ENCODE measurements at places on chromosomes 3 and 15.

- no peak for DNase-seq
Observed at GRCh38 chr3:86410587-86410986, 580.4 kb downstream of the VGLL3 start.

DNA sequence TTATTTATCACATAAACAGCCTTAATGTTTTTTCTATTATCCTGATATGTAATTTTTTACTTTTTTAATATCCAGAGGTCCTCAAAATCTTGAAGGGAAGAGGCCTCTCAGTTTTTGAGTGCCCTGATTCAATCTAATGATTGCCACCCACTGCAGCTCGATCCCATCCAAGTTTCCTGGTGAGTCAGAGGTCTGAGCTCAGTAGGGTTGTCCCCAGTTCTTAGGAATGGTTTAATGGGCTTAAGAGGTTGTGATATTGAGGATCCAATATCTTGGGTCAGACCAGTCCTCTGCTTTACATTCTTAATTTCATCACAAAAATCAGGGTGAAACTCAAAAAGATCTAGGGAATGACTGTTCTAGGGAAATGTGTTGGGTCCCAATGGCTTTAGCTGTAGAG is 238.5 kb downstream of the NSUN3 start:
- no peak for DNase-seq

DNA sequence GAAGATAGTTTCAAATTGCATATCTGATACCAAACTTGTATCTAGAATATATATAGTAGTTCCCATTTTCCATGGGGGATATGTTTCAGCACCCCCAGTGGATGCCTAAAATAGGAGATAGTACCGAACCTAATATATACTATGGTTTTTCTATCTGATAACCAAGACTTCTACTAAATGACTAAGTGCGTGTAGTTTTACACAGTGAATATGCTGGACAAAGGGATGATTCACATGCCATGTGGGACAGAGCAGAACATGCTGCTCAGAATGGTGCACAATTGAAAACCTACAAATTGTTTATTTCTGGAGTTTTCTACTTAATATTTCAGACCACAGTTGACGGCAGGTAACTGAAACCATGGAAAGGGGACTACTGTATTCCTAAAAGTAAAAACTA is 73.4 kb upstream of the TP63 start:
- DNase-seq, result no peak

DNA sequence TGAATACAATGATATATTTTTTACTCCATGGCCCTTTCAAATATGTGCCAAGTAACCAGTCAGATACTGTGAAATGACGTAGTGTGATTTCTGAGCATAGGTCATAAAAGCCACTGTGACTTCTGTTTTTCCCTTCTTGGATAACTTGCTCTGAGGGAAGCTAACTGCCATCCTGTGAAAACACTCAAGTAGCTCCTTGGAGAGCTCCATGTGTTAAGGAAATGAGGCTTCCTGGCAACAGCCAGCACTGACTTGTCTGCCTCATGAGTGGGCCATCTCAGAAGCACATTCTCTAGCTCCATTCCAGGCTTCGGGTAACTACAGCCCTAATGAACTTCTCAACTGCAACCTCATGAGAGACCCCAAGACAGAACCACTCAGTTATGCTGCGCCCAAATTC is 9.5 kb upstream of the CCDC80 start:
- no peak for DNase-seq

DNA sequence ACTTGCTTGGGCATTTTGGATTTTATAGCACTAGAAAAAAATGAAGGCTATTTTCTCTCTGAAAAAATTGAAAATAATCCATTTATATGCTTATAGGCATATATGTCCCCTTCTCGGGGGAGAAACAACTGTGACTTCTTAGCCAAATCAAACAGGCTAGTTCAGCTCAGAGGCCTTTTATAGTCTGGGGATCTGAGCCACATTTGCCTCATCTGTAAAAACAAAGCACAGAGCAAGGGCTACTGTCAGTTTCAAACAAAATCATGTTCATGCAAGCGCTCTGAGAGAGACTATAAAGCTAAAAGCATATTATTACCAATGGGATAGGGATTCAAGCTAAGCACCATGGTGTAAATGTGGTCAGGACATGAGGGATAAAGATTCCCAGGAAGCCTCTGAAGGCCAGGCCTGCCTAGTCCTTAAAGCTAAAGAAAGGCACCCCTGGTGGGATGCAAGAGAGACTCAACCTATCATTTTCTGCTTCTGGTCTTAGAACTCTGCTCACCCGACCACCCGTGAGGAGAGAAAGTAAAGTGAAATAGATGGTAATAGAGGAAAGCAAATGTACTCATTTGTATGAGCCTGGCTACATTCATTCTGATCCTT is 51.0 kb upstream of the IL12A start:
- no peak for DNase-seq

DNA sequence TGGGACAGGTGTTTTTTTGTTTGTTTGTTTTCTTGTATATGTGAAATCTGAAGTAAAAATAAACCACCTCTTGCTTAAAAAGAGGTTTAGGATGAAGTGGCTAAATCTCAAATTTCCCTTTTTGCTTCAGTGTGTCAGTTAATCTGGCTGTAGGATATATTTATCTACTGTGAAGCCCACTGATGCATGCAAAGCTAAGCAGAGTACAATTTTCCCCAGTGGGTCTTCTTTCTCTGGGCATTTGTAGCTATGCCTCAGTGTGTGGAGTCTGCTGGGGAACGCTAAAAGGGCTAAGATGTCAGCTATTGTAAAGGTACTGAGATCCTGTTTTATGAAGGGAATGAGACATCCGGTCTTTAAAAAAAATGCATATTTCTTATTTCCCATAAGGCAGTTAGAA is 190.6 kb downstream of the TCF12 start:
- DNase-seq, result no peak

- no peak for DNase-seq
Observed at GRCh38 chr3:166570102-166570501, 732.9 kb upstream of the BCHE start.

- DNase-seq, result no peak
Observed at GRCh38 chr3:83873550-83873949, 1085.2 kb upstream of the CADM2 start.

DNA sequence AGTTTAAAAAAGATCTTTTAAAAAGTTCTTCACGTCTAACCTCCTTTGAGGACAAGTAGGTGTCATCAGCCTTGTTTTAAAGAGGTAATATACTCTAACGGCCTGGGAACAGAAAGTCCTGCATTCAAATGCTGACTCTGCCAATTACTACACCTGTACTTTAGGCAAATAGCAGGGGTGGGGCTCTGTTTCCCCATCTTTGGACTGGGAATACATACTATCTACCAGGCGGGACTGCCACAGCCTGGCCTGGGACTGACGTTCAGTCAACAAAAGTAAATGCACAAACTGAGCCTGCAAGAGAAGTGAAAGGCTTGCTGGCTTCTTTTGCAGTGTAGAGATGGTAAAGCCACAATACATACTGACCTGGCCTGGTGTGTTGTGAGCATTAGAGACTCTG is 107.6 kb upstream of the SPATA12 start:
- no peak for DNase-seq

- DNase-seq, result no peak
Observed at GRCh38 chr15:65451989-65452388, 29.2 kb upstream of the IGDCC4 start.

GRCh38 chr3:113035387-113035982 is 44.7 kb downstream of the GTPBP8 start:
- DNase-seq, result no peak

DNA sequence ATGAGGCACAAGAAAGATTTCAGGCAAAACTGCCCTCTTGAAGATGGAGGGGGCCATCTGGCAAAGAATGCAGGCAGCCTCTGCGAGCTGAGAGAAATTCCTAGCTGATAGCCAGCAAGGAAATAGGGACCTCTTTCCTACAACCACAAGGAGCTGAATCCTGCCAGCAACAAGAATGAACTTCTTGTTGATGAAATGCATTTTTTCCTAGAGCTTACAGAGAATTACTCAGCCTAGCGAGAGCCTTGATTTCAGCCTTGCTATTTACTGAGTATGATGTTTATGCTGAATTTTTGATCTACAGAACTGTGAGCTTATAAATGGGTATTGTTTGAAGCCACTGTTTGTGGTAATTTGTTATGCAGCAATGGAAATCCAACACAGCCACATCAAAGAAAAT is 148.5 kb upstream of the NAALADL2 start:
- DNase-seq, result no peak

GRCh38 chr3:133380481-133381225 is 19.2 kb upstream of the BFSP2 start:
- DNase-seq, result no peak

- DNase-seq, result no peak
Observed at GRCh38 chr15:92930054-92930621, 30.0 kb downstream of the CHD2 start.

GRCh38 chr3:172202797-172203196 is 163.4 kb downstream of the FNDC3B start:
- DNase-seq, result no peak

DNA sequence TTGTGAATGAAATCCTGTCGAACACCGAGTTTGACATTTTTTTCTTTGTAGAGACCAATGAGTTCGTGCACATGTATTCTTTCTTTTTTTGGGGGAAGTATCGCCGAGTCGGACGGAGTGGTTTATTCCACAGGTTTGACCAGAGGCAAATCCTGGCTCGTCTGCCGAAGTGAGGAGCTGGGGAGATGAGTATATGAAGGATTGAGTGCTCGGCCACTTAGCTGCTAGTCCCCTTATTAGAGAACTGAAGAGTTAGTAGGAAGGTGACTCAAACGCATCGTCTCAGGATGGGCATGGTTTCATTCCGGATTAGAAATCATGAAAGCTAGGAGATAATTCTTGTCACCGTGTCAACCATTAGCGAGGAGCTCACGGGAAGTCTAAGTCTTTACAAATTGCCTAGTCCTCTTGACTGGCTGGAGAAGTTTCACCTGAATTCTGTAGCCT is 154.7 kb upstream of the GOLIM4 start:
- DNase-seq, result no peak

- DNase-seq, result no peak
Observed at GRCh38 chr3:46867550-46867898, 4.3 kb upstream of the MYL3 start.

DNA sequence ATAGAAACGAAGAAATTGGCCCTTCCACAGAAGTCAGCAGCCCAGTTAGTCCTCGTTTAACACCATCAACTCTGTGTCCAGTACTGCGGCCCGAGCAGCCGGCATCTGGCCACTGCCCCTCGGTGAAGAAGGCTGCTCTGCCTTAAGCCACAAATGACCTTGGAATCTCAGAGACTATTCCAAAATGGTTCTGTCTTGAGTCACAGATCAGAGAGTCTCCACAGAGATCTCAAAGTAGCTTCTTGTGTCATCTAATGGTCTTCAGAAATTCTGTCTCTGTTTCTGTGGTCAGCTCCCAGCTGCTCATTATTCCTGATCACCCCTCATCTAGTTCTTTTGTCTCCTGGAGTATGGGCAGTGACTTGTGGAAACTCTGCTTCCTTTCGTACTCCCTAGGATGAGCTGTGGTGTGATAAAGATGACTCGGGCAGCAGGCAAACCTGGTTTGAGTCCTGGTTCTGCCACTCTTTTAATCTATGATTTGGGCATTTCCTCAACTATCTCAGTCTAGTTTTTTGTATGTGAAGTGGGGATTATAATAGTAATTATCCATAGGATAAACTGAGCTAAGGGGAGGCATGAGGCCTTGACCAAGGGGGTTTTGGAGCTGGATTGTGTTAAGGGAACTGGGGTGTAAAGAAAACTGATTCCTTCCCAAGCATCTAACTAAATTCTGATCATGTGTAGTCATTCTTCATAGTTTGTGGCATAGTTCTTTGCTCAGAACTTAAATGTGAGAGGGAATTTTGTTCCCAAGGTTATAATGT is 22.6 kb downstream of the CRTC3 start:
- DNase-seq, result no peak

DNA sequence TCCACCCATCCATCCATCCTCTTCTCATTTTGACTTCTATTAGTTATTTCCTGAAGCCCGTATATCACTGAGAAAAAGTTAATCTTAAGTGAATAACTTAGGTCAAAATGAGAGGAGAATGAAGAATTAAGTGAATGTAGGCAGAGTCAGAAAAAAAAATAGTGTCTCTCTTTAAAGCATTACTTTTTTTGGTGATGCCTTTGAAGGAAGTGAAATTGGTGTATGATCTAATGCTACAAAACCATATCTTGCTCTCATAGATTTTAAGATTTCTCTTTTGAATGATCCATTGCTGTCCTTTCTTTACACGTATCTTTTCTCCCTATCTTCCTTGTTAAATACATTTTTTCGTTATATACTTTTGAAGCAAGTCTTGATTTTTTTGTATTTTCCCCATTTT is 23.4 kb downstream of the FNDC3B start:
- DNase-seq, result no peak

DNA sequence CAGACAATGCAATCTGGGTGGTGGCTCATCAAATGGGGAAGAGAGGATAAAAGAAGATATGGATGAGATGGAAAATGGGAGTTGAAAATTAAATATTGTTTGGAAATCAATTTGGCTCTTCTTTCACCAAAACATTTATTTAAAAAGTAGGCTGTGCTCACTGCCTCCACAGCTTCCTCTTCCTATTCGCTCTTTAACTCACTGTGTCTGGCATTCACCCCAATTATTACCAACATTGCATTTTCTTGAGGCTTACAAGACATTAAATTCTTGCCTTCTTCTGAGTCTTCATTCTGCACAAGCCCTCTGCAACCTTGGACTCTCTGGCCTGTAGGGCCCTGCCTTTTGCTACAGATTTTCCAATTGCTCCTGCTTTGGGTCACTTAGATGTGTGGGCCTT is 52.9 kb upstream of the TSPAN3 start:
- DNase-seq, result no peak

- peak; percentile 29 for DNase-seq
Observed at GRCh38 chr3:106381939-106382335, 513.1 kb upstream of the CBLB start.

- DNase-seq, result peak; percentile 70
Observed at GRCh38 chr3:7382293-7383010, 521.5 kb downstream of the GRM7 start.

DNA sequence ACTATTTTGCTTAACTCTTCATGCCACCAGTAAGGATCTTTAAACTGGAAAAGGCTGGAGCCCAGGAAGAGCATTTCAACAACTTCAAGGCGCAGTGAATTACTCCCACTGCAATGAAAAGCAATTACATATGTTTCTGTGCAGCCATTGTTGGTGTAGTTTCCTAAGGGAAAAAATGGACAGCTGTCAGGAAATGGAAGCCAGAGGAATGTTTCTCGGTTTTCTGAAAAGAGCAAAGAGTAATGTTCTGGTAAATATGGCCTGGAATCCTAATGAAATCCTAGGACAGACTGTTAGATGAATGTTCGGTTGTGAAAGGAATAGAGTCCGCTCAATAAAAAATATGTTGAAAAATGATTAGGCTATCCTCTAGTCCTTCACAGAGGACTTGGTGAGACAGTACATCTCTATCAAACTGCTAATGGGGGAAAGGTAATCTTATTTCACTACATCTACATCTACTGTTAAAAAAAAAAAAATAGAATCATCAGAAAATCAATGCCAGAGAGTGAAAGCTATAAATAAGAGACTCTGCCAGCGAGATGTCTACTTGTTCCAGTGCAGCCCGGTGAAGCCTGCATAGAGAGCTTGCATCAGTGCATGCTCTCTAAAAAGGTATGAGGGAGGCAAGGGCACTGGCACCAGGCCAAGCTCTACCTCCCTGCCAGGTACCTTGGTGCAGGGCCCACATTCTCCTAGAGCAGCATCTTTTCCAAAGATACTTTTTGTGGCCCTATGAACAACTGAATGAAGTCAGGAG is 68.2 kb upstream of the TJP1 start:
- no peak for DNase-seq

GRCh38 chr3:100254168-100254777 is 6.5 kb upstream of the TBC1D23 start:
- peak; percentile 67 for DNase-seq

Data from DMS153 (cell line).